Stimulated activated CD4-positive, alpha-beta T cell treated with anti-CD3 and anti-CD28 coated beads, Interleukin-4, amount 100 ng/mL, for 24 hours (primary cell): ENCODE measurements at places on chromosomes 7 and 10.
A peak's percentile ranks its signal among the peaks of the same experiment; 100 is the strongest.

- no peak for DNase-seq
Observed at GRCh38 chr10:8269976-8270375, 215.5 kb downstream of the GATA3 start.

DNA sequence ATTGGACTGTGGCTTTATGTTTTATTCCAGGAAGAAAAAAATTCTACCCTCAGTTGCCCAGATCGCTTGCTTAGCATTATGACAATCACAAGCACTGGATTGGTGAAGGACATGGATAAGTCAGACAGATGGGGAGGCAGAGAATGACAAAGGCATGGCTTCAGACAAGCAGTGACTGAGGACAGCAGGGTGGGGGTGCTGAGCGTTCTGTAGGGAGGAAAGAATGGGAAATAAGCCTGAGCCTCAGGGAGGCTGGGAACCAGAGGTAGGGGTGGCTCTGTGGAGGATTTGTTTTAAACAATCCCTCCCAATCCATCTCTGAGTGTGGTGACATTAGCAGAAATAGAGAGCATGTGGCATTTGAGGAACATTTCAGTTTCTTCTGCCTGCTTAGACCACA lies 896.9 kb downstream of the CCSER2 start:
- DNase-seq, result no peak

DNA sequence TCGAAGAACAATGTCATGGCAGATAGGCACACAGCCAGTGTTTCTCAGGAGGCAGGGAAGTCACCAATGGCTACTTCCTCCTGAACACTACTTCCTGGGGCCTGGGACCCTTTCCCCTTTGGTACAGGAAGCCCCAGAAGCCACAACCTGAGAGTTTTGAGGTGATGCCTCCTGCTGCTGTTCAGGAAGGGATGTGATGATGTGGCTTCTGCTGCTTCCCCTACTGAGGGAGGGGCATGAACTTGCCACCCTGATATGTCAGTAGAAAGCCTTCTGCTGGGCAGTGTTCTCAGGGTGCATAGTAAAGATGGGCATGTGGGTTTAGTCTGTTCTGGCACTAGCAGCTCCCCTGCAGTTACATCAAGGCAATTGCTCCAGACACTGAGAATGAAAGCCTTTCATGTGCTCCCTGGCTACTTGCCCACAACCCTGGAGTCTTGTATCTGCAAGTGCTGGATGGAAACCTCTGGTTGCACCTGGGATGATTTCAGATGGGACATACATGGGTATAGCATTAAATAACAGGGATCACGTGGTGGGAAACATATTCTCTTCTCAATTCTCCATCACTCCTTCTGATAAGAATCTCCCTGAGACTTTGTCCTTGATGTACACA lies 69.3 kb downstream of the ADRA2A start:
- DNase-seq, result no peak

GRCh38 chr10:52864201-52865106 lies 91.9 kb upstream of the MBL2 start:
- DNase-seq, result no peak

DNA sequence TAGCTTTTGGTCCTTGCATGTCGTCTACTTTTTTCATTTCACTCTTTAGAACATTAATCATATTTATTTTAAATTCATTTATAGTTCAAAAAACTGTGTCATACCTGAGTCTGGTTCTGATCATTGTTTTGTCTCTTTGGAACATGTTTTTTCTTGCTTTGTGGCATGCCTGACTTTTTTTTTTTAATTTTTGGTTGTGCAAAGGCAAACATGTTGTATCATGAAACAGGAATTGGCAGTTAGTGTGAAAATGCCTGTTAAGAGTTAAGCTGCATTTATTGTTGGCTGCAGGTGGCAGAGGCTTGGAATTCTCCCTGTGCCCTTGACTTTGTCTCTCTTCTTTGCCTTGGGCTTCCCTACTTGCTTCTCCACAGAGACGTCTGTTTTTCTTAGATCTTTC lies 525.0 kb upstream of the ADARB2 start:
- no peak for DNase-seq

DNA sequence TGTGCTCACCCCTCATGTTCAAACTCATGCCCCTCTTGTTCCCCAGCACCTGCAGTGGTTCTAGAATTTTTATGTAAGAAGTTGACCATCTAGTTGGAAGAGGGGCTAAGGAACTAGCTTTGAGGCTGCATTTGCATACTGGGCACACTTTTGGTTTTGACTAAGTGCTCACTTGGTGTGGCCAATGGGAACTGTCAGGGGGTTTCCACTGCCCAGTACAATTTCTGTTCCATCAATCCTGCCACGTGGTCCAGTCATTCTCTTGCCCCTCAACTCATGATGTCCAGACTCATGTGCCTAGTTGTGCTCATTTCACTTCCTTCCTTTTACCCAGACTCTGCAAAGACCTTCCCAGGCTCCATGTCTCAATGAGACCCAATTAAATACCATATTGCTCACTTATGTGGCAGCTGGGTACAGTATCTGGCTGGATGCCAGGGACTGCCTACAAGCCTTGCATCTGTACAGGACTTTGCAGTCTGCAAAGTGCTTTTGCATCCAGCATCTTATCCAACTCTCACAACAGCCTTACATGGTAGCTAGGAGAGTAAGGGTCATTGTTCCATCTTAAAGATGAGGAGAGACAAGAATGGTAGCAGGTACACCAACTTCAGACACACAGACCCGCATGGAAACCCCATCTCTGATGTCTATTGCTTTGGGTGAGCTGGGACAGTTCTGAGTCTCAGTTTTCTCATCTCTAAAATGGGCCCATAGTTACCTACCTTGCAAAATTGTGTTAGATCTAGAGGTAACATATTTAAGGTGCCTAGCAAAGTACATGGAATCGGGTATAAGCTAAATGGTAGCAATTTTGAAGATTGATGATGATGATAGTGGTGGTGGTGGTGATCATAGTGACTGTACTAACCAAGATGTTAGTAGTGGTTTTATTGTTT lies 30.1 kb upstream of the KCNMA1 start:
- DNase-seq, result no peak

DNA sequence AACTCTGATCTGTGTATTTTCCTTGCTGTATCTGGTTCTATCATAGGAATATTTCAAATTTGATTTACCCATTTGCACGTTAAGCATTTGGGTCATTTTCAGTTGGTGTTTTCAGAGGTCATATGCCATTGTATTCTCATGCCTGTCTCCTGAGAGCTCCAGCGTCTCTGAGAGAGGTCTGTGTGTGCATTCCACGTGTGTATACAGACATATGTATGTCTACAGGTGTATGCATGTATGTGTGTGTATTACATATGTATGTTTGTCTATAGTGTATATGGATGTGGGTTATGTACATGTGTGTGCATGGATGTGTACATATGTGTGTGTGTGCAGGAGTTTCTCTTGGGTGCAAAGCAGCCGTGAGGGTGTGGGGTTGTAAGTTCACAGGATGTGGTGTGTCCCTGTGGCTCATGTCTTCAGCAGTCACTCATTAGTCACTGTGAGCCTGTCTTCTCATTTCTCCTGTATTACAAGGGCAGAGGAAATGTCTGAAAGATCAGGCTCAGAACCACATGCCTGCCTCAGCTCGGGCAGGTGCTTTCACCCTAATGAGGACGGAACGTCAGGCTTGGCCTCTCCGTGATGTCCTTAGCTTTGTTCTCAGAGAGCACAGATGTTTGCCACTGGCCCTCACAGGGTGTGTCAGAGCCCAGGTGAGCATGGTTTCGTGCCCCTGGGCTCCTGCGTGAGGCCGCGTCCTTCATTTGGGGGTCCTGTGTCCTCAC lies 101.6 kb downstream of the NKX6-2 start:
- peak; percentile 43 for DNase-seq
